ENCODE measurements at places on chromosomes 4 and X. TPM values are rescaled to one million over a fixed set of nuclear protein-coding genes. Genes with fewer than 3 reads are reported as not detected.

DNA sequence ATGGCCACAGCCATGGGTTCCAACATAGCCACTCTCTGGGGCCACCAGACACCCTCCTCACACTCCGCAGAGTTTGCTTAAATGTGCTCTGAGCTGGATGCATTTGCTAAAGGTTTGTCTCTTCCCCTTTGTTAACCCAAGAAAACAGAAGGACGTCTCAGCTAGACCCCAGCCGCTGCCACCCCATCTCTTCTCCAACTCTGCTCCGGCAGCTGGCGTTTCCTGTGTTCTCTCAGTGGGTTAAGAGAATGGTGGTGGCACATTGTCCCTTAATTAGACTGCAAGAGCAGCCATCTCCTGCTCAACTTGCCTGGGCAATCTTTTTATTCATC is 43.7 kb upstream of the FAM9C start:
- DNase-seq: no peak

IL2RG gene
- 4.3 TPM for total RNA-seq

- DNase-seq: no peak
Observed at GRCh38 chr4:26590639-26591038, 6.8 kb downstream of the TBC1D19 start.

DNA sequence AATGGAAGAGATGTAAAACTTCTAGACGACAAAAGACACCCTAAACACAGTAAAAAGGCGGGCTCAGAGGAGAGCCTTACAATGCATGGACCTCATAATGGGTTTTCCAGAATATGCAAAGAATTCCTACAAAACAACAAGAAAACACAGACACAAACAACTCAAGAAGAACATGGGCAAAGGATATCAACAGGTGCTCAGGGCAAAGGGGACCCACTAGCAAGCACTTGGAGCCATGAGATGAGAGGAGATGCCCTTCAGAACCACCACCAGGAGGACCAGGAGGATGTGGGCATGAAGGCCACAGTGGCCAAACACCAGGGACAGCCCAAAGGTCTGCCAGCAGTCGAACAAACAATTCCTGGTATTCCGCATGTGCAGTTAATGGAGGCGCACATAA is 17.2 kb downstream of the PDZD4 start:
- no peak for DNase-seq

- no peak for DNase-seq
Observed at GRCh38 chr4:94305466-94306225, 37.0 kb downstream of the HPGDS start.

FGF13 gene
- total RNA-seq: 5.1 TPM

Data from esophagus squamous epithelium (tissue), 5 donors.